ENCODE measurements at places on chromosomes 5 and 9. TPM values are rescaled to one million over a fixed set of nuclear protein-coding genes. Genes with fewer than 3 reads are reported as not detected.
A peak's percentile ranks its signal among the peaks of the same experiment; 100 is the strongest.

DNA sequence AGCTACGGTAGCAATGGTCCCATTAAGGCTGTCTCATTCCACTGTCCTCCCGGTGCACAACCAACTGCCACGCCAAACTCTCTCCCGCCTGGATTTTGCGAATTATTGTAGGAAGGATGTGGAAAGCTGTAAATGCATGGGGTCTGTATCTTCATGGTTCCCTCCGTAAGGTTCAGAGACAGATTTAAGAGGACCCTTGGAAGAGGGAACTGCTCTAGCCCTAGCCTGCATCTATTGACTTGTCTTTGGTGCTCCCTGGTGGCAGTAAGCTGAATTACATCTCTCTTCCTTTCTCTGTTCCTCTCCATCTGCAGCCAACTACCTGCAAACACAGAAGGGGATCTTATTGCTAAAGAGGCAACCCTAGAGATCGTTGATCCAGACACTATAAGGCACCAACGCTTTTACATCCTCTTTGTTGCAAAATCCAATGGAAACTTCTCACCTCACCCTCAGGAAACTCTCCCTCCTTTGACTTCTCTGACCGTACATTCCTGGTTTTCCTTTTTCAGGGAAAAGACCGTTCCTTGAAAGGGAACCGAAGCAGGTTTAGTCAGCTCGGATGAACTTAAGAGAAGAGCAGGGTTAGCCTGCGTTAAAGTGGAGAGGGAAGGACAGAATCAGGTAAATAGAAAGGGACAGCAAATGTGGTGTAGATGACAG, 11.9 kb downstream of the CAPSL start:
- peak; percentile 57 for DNase-seq

GRCh38 chr9:22590336-22591033, 143.9 kb downstream of the DMRTA1 start:
- DNase-seq, result no peak

- no peak for DNase-seq
These were observed 66.3 kb upstream of the TNFAIP8 start for GRCh38 chr5:119289438-119290044.

The LTC4S gene
- 2.7 TPM for total RNA-seq

DNA sequence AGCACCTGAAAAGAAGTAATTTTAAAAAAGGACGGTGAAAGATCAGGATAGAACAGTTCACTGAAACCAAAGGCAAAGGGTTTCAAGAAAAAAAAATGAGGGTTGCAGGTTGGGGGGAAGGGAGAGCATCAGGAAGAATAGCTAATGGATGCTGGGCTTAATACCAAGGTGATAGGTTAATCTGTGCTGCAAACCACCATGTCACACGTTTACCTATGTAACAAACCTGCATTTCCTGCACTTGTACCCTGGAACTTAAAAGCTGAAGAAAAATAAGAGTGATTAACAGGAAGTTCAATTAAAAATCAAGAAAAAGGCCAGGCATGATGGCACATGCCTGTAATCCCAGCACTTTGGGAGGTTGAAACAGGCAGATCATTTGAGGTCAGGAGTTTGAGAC, 44.1 kb upstream of the RNF38 start:
- DNase-seq, result no peak

The PGM5 gene
- 4.3 TPM for total RNA-seq

GRCh38 chr9:97596906-97597305, 36.3 kb downstream of the TSTD2 start:
- DNase-seq, result no peak

GRCh38 chr9:37449862-37450632, 15.2 kb downstream of the ZBTB5 start:
- DNase-seq, result no peak

All from thymus (tissue), 14 donors.